HepG2 (cell line): ENCODE measurements at places on chromosomes 4 and X.

DNA sequence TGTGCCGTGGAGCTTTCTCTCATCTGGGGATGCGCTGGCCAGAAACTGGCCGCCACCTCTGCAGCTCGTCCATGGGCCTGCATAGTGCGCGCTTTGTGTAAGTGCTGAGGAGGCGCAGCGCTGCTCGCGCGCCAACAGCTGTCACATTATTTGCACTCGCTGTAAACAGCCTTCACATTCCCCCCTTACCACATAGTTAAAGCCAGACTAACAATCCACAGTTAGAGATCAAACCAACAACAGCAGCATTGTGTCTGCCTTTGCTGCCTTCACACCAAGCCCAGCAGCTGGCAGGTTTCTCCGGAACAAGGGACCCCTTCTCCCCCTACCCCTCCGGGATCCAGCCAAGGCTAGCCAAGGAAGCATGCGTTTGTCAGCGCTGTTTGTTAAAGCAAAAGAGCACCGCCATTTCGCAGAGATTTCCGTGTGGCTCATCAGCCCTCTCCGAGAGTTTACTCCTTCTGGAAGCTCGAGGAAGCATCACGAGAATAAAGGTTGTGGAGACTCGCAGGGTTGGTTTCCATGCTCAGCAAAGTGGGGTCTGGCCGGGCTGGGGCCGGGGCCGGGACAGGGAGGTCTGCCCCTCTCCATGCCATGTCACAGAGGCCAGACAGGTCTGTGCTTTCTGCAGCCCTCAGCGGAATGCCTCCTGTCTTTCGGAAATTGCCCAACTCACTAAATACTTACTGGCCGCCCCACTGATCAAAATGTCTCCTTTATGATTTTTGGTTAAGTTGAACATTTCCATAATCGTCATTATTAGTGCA lies 11.0 kb downstream of the BCOR start:
- no peak for DNase-seq

- no peak for DNase-seq
These were observed 80.1 kb downstream of the RAP1GDS1 start for GRCh38 chr4:98341309-98341708.

GRCh38 chr4:112448306-112449132 lies 67.5 kb downstream of the NEUROG2 start:
- no peak for DNase-seq

DNA sequence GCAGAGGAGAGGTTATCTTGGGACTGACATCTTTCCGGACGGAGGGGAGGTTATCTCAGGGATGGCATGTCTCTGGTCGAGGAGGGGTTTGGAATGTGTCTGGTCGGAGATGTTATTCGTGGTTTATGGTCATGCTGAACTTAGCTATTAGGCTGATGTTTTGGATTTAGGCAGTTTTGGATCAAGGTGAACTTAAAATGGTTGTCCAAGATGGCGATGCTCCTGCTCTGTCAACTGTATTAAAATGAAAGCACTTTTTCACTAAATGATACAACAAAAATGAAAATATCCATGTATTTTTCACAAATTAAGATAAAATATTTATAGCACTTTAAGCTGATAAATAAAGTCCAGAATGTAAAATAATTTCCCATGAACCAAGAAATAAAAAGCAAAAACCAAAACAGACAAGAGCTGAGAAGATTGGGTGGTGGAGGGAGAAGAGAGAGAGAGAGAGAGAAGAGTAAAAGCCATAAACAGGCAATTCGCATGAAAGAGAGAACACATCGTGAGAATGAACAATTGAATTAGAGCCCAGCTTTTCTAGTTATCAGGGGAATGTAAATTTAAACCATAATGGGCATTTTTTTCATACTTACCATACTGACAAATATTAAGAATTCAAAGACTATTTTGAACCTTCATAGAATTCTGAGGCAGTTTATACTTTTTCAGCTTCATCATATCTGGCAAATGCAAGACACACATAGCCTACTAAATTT lies 2236.0 kb upstream of the AGA start:
- no peak for DNase-seq

DNA sequence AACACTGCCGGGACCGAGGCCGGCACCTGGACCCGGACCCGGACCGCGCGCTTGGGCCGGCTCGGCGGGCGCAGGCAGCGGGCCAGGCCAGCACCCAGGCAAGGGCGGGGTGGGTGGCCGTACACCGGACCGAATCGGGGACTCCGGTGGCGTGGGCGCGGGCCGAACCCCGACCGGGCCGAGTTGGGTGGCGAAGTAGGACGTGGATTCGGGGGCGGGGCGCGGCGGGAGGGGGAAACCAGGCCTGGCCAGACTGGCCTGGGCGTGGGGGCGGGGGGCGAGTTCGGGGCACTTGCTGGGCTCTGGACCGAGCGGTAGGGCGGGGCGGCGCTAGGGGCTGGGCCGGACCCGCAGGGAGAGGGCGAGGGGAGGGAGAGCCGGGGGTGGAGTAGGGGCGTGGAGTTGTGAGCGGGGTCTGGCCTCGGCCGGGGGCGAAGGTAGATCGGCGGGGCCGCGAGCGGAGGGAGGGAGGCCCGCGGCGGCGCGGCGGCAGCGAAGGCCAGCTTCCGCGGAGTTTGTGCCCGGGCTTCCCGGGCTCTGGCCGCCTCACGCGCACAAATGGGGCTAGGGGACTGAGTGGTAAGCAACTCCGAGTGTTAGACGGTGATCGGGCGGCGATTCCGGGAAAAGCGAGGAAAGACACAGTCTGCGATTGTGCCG lies 1.8 kb upstream of the BCORL1 start:
- DNase-seq = peak; percentile 25

DNA sequence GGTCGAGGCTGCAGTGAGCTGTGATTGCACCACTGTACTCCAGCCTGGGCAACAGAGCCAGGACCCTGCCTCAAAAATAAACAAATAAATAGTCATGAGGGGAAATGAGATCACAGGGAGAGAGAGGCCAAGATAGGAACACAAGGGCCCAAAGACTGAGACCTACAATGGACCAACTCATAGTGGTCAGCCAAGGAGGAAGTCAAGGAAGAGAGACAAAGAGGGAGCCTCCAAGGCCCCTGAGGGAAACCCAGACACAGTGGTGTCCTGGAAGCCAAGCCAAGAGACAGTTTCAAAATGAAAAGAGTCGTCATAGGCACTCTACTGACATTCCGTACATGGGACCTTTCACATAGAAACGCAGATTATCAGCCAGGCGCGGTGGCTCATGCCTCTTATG lies 153.3 kb downstream of the BCOR start:
- DNase-seq = no peak

- DNase-seq = no peak
These were observed 22.5 kb upstream of the MYOZ2 start for GRCh38 chr4:119113033-119113655.

DNA sequence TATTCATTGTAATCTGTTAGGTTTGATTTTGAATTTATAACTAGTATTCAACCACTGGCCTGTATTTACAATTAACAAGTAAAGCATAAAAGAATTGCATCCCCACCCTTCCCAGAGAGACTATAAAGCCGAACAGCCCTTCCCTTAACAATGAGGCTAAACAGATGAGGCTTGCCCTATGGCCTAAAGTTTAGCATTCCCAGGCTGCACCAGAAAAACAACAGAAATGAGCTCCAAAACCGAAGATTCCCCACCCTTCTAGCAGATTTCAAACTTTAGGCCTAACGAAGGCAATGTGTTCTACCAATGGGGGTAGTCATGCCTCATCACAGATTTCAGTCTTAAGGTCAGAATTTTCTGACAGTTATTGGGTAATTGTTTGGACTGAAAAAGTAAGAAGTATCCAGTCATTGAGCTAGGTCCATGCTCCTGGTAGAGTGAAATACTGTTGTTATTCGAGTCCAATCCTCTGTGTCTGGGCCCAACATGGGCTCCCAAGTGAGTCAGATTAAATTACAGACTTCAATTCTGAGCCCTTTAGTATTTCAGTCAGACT lies 197.6 kb downstream of the ANTXR2 start:
- DNase-seq = no peak

- no peak for DNase-seq
These were observed 13.9 kb upstream of the PCDH19 start for GRCh38 chrX:100424012-100424411.

- no peak for DNase-seq
These were observed 177.4 kb upstream of the PPP1R2C start for GRCh38 chrX:42955349-42955748.
